ENCODE measurements at places on chromosomes 16 and 17.

DNA sequence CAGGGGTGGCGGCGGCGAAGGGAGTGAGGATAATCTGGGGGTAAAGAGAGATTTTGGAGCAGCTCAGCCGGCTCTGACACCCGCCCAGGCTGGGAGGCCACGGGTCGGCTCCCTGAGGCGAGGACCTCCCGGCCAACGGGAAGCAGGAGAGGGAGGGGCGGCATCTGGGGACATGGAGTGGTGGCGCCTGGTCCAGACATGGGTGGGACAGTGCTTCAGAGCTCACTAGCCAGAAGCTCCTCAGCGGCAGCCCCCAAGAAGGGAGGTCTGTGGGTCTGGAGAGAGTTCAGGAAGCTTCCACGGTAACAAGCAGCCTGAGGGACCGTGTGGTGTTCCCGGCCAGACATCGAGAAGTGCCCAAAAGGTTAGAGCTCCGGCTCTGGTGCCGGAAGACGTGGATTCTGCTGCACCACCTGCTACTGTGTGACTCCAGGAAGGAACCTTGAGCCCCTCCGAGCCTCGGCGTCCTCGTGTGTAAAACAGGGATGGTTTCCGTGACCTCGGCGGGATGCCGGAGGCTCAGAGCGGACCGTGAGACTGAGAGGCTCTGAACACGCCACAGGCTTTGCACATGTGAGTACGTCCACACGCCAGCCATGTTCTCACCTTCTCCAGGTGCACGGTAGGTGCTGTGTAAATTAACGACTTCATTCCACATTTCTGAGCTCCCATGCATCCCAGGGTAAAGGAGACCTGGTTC, 56.9 kb downstream of the TIMM22 start:
- no peak for DNase-seq

DNA sequence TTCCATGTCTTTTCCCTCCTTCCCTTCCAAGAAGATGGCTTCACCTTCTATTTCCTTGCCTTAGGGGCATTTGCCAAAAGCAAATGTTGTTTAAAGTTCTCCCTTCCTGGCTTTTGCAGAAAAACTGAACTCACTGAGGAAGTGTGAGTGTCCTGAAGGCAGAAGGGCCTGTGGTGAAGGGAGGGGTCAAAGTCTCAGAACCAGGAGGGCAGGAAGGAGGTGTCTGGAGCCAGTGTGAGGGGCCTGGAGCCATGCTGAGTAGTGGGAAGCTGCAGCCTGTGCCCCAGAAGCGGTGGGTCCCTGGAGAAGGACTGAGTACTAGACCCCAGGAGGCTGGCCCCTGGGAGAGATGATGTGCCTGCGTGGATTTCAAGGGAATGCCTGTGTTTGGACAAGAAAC, 23.8 kb upstream of the SUPT4H1 start:
- no peak for DNase-seq

DNA sequence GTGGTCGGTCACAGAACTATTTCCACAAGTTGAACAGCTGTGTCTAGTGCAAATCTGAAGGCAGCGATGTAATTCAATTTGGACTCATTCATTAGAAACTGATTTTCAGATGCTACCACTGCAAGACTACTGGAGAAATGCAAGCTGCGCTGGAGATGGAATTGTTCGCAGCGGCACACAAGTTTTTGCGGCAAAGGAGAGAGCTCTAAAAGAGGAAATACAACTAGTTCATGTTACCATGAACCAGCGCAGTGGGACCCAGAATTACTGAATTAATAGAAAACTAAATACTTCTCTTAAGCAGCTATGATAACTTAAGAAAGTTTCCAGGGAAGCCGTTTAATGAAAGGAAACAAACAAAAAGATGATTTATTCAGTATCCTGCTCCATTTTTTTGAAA, 1.9 kb downstream of the CREBBP start:
- no peak for DNase-seq

DNA sequence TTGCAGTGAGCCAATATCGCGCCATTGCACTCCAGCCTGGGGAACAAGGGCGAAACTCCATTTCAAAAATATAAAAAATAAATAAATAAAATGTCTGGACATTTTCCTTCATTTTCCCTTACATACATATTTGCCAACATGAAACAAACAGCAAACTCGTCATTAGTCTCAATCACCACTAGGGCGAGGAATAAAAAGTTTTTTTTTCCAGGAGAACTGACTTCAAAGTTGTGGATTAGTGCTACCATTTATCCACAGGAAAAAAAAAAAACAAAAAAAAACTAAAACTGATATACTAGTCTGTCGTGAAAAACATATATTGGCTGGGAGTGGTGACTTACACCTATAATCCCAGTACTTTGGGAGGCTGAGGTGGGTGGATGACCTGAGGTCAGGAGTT, 77.0 kb upstream of the MTMR4 start:
- DNase-seq, result no peak

GRCh38 chr16:13103831-13104530, 202.6 kb downstream of the SHISA9 start:
- DNase-seq, result no peak

DNA sequence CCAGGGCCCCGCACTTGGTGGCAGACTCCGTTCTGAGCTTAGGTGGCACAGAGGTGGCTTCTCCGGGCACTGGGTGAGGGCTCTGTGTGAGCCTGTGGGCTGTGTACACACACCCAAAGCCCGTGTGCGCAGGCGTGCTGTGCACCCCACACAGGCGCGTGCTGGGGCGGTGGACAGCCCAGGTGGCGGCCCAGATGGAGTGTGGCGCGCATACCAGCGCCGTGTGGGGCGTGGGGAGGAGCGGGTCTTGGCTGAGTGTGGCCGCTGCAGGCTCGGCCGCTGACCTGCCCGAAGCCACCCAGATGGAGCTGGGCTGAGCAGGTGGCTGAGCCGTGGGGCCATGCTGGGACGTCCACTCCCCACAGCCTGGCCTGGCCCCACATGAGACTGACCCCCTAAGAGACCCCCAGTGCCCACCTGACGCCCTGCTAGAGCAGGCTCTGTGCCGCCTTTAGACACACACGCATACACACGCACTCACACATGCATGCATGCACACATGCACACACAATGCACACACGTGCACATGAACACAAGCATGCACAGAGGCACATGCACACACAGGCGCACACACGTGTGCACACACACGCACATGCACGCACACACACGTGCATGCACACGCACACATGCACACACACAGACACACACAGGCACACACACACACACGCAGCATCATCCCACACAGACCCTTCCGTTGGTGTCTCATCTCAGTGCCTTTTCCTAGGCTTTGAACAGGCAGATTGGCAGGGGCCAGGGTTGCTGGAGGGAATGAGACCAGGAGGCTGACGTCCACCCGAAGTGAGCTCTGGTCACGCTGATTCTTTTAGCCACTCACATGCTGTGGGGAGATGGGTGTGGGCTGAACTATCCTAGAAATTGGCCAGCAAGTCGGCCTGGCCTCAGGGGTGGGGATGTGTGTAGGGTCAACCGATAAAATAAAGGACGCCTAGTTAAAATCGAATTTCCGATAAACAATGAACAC, 2.1 kb downstream of the PRR35 start:
- no peak for DNase-seq

GRCh38 chr16:1283296-1283695, 26.1 kb upstream of the UBE2I start:
- DNase-seq, result no peak

GRCh38 chr17:73465130-73465952, 153.5 kb upstream of the CDC42EP4 start:
- no peak for DNase-seq

DNA sequence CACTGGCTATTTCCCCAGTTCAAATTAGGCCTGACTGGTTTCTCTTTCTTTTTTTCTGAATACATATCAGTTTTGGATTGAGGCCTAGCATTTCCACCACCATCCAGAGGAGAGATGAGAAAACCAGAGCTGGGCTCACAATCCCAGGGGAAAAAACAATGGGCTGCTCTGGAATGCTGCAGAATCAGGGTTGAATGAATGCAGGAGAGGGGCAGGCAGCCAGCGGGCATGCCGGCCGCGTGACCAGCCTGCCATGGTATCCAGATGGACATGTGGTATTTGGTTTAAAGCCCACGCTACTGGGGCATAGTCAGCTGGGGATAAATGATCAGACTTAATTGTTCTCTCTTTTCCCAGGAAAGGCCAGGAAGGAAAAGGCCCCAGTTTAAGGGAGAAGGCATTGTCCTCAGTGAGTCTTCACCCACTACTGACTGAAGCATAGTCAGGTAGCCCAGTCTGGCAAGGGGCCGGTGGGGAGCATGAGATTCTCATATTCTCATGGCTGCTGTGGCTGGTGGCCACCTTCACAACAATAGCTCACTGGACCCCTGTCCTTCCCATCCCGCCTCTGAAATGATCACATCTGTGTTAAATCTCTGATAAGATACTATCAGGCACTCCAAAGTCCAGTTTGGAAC, 38.7 kb upstream of the RHOT1 start:
- DNase-seq, result no peak

- DNase-seq, result no peak
Observed at GRCh38 chr16:10502776-10503175, 77.6 kb downstream of the EMP2 start.

- no peak for DNase-seq
Observed at GRCh38 chr16:66513111-66513723, 36.7 kb downstream of the TK2 start.

DNA sequence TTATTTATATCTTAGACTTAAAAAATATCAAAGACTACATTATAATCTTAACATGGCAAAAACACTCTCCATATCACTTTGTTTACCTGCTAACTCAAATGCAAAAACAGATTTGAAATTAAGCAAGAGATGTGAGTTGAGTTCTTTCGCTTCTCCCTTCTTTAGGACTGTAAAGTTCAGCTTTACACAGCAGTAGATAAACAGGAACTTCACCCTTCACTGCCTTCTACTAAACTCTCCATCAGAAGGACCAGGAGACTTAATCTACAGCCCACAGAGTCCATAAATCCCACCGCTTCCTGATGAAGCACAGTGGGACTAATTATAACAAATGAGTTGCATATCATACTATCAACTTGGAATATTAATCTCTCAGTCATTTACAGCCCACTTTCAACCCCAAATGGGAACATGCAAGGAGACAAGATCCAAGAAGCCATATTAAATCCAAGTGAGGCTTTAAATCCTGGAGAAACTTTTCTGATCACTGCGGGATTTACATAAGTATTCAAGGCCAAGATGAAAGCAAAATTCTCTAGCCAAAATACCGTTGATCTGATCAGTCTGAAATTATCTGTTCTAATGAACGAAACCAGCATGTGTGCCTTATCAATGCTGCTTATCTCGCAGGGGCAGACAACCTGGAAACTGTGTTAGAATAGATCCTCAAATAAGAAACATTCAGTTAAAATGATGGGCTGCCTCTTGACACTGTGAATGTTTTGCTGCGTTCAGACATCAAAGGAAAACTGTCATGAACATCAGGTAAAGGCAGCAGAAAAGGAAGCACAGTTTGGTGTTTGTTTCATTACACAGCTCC, 1.6 kb downstream of the AMFR start:
- DNase-seq, result no peak

DNA sequence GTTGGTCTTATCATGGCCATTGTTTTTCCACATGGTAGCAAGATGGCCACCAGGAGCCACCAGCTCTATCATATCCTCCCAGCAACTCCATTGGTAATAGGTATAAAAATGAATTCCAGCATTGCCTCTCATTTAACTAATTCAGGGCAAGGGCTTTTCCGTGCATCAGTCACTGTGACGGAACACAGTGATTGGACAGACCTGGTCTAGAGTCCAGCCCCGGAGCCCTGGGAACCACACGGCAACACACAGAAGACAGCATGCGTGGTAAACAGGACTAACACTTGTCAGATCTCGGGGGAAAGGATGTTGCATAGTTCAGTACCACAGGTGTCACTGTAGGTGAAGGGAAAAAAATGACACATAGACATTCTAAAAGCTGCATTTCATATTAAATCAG, 638.0 kb upstream of the RBFOX1 start:
- DNase-seq, result no peak

- DNase-seq, result no peak
Observed at GRCh38 chr16:11133344-11133943, 122.6 kb downstream of the SOCS1 start.

DNA sequence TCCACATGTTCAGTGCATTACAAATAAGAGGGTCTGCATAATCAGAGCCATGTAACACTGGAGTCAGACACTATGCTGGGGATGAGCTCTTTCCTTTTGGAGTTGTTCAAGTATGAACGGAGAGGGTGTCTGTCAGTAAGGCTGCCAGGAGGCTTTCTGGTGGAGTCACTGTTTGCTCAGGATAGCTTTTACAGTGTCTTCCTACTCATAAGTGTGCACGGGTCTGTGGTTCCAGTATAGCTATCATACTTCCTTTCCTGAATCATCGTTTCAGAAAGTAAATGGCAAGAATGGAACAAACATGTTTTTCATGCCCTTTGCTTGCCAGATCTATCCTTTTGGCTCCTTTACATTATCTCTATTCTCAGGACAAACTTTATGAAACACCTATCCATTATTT, 152.7 kb upstream of the CDH11 start:
- DNase-seq, result no peak

DNA sequence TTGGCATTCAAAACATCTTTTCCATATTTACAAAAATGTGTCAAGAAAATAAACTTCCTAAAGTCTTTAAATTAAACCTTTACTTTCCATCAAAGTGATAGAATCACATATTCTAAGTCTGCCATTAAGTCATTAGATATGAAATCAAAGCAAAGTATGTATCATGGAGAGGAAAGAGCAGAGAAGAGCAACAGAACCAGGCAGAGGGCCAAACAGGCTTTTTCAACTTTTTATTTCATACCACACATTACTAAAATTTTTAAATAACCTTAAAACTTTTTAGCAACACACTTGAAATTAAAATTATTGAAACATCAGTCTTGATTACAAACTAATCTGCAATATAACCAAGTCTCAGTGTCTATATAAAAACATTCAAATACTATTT, 13.8 kb downstream of the SIAH1 start:
- DNase-seq, result no peak

DNA sequence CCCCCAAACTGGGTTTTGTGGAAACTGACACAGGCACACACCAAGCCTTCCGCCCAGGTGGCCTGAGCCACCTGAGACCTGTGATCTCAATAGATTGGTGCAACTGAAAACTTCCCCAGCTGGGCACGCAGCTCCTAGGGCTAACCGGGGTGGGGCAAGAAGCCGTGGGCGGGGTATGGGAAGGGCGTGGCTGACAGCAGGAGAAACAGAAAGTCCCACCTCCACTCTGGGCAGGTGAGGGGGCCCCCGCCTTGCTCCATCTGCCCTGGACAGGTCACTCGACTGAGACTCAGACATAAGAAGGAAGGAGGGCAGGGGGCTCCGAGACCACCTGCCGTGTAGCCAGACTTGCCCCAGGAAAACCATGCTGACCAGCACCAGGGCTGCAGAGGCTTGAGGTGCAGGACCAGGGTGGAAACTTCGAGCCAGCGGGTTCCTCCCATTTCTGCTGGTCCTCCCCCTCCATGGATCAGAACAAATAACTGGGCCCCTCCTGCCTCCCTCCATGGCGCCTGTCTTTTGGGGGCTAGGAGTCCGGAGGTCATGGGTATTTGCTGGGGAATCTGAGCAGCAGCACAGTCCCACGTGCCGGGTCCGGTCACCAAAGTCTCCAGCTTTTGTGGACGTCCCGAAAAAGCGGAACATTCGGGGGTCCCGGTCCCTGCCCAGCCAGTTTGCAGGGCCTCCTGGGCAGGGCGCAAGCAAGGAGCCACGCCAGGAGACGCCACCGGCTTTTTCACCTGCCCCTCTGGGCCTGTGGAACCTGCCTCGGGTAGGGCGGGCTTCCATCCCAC, 1.3 kb downstream of the TIMP2 start:
- peak; percentile 45 for DNase-seq

GRCh38 chr17:42848093-42848492, 2.9 kb upstream of the AOC3 start:
- DNase-seq, result no peak
